ENCODE measurements at places on chromosomes 16 and 17.

DNA sequence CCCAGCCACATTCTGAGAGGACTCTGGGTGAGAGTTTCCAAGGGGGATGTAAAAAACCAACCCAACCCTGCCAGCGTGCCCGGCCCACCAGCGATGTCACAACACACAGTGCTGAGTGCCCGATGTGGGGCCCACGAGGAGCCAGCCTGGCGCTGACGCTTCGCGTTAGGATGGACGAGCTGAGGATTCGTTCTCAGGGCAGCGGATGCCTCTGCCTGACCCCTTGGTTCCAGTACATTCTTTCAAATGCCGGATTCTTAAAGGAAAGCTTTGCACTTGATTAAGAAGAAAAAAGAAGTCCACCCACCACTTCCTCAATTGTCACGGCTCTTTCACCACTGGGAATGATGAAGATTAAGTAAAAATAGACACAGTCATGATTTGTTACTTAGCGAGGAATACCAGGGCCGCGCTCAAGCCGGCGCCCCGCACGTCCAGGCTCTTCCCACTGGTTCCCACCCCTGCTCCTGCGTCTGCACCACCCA lies 79.4 kb downstream of the IRF8 start:
- no peak for DNase-seq

GRCh38 chr17:13592427-13592826 lies 9.3 kb downstream of the HS3ST3A1 start:
- no peak for DNase-seq

DNA sequence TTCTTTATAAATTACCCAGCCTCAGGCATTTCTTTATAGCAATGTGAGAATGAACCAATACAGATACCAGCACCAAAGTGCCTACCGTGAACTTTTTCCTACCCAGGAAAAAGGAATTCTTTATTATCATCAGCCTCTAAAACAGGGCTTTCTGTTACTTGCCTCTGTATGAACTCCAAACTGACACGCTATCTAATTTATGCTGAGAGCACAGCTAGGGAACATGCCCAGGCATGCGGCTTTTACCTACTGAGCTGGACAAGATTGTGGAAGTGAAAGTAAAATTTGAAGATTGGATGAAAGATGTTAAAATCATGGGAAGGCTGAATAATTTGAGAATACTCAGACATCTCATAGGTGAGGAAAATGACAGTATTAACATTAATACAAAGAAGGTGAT lies 24.4 kb upstream of the ADCY9 start:
- no peak for DNase-seq

GRCh38 chr16:81774348-81774747 lies 4.7 kb upstream of the PLCG2 start:
- no peak for DNase-seq

DNA sequence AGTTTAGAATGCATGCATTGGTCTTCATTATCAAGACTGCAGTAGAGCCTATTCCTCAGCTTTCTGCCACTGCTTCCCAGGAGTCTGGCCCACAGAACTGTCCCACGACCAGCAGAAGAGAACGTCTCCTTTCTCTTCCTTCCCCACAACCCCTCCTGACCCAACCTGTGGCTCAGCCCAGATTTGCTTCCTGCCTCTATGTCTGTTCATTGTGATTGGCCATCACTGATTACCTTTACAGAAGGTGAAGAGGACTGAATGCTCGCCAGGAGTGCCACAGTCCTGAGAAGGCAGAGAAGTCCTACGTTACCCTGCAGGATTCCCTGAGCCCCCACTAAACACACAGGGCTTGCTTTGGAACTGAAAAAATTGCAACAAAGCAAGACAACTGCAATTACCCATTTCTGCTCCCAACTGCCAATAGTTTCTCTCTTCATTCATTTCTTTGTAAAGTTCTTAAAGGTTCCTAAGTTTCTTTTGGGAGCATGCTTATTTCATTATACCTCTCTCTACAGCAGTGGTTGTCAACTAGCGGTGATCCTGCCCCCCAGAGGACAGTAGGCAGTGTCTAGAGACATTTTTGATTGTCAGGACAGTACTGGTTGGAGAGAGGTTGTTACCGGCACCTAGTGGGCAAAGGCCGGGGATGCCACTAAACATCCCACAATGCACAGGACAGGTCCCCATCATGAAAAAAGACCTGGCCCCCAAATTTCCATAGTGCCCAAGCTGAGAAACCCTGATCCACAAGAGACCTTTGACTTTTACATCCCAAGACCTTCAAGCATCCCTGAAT lies 4.5 kb upstream of the NAT9 start:
- no peak for DNase-seq

GRCh38 chr17:81009136-81009535 lies 17.5 kb downstream of the CHMP6 start:
- no peak for DNase-seq

- DNase-seq: no peak
These were observed 26.5 kb downstream of the PLA2G10 start for GRCh38 chr16:14667347-14668266.

DNA sequence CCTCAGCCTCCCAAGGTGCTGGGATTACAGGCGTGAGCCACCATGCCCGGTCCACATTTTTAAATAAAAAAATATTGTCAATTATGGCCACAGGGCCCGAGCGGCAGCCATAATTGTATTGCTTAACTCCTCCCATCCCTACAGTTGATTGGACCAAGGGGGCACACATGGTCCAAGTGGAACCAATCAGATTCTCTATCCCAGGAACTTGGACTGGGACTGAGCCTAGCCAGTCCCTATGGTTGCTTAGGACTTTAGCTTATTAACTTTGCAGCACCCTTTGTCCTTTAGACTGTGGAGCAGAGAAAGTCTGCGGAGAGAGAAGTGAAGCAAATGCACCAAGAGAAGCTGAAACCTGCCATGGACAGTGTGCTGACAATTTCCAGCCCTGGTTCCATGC lies 5.5 kb upstream of the RDM1 start:
- no peak for DNase-seq

DNA sequence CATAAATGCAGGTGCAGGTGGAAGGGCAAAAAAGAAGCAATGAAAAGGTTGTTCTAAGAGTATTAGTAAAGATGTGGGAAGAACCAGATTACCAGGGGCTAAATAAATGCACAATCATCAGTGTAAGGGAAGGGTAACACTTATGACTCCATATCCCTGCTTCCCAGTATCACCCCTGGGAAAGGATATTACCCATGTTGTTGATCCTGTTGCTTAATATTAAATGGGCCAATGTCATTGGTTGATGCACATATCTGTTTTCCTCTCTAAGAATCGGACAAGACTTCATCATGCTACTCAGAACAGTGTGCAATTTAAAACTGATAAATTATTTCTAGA lies 34.7 kb upstream of the ABCA6 start:
- no peak for DNase-seq

DNA sequence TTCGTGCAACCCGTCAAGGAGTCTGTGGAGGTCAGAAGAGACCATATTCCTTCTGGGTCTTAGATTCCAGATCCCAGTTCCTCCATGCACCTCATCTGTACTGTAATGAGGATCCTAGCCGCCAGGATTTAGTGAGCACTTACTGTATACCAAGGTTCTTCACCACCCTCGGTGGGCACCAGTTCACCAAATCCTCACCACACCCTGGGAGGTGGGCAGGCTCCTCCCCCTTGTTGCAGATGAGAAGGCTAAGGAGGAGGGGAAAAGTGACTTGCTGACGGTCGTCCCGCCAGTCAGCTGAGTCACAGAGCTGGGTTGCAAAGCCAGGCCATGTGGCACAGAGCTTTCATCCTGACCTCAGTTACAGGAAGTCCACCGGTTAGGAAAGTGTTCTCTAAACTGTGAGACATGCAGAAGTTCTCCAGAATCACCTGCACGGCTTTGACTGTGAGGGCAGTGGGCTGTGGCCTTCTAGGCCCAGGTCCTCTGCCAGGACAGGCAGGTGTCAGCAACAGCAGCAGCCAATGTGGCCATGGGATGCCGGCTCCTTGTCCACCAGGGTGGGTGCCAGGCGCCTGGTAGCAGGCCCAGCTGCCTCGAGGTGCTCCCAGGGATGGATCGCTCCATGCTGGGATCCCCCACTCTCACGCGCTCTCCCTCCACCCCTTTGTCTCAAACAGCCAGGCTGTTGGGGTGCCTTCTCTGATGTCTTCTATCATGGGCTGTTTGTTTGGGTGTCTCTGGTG lies 240.3 kb upstream of the GSE1 start:
- DNase-seq: no peak

GRCh38 chr17:73594598-73594997 lies 49.6 kb downstream of the SDK2 start:
- DNase-seq: no peak

GRCh38 chr16:18018376-18018775 lies 318.2 kb downstream of the NPIPA8 start:
- no peak for DNase-seq

- no peak for DNase-seq
These were observed 118.2 kb downstream of the SNX29 start for GRCh38 chr16:12094537-12095265.

GRCh38 chr17:14331225-14331981 lies 30.5 kb downstream of the HS3ST3B1 start:
- DNase-seq: no peak

GRCh38 chr16:1606774-1607173 lies 5.1 kb downstream of the IFT140 start:
- DNase-seq: no peak

DNA sequence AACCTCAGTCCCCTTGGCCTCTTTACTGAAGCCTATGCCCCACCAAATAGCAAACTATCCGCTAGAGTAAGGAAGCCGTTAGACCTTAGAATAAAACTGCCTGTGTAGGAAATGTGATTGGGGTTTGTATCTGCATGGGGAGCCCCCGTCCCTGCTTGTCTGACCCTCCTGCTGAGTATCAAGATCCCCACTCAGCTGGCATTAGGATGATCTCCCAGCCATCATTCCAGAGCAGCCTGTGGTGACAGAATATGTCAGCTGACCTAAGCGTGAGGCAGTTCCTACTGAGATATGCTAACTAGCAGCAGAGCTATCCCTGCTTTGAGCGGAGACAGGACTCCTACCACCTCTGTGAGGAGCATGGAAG lies 645 bp upstream of the GFOD2 start:
- peak; percentile 47 for DNase-seq

DNA sequence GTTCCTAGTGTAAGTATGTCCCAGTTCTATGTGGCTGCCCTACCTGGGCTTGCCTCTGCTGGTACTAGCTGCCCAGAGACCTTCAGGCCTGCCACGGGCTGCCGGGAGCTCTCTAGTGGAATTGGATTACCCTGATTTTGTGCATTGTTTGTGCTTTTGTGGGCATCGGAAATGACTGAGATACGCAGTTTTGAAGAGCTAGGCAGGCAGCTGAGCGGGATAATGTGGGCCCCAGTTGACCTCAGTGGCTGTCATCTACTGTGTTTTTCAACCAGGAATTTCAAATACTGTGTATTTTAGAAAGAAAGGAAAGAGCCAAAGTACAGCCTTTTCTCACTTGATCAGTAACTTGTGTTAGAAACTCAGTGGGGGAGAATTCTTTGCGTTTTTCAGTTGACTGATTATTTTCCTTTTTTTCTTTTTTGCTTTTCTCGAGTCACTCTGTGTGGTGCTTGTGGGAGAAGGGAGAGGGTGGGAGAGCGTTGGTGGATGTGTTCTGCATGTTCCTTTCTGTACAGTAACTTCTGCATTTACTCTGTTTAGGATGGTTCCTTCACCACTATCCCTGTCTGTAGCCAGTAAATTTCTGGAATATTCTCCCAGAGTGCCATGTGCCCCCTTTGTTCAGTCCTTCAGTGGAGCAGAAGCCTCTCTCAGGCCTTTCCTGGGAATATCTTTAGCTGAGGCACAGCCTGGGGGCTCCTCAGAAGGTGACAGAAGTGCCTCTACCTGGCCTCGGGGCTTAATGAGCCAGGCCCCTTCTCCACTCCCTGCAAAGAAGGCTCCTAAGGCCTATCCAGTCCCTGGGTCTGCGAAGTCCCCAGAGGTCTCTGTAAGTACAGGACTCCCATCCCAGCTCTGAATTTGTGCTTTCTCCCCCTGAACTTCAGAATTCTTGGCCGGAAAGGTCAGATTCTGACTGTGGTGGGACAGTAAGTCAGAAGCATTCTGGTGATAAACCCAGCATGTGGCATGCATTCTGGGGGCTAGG lies 15.0 kb upstream of the SLC12A3 start:
- DNase-seq: no peak

GRCh38 chr16:70267516-70267915 lies 15.8 kb upstream of the EXOSC6 start:
- DNase-seq: peak; percentile 63

DNA sequence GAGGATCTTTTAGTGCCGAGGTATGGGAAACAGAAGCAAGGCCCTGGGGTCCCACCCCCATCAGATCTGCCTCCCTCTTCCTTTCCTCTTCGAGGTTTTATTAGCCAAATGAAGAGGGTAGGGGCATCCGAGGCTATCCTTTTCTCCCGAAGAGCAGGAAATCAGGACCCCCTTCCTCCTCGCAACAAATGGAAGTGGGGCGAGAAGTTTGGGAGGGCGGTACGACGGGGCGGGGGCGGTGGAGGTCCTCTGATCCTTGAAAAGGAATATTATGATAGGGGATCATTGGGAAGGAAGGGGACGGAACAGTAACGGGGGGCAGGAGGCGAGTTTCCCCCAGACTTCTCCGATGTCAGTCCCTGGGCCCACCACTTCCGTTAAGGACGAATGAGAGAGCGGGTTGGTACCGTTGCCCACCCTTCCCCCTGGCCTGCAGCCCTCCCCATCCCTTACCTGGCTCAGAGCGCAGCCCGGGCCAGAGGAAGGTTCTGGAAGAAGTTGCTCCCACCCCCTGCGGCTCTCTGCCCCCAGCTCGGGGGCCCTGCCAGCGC lies 309 bp downstream of the FOXJ1 start:
- DNase-seq: no peak

GRCh38 chr16:27083861-27084261 lies 17.1 kb downstream of the C16orf82 start:
- no peak for DNase-seq

DNA sequence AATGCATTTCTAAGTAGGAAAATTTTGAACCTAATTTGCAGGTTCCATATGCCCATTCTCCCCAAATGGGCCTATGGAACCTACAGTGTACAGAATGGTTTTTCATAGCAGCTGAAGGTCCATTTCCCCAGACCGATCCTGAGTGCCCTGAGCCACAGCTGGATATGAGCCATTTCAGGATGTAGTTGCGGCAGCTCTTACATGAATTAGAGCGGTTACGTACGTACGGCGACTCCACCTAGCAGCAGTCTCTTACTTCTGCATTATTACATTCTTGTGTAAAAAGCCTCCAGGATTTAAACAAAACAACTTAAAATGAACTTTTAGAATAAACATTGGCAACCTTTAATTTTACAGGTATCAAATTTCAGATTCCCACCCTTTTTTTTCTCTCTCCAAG lies 225.3 kb downstream of the SNX29 start:
- no peak for DNase-seq

Data from CD4-positive, alpha-beta T cell (primary cell).